ENCODE measurements at places on chromosomes 5 and 9.

GRCh38 chr5:131005963-131006684 lies 158.9 kb downstream of the HINT1 start:
- DNase-seq: no peak

DNA sequence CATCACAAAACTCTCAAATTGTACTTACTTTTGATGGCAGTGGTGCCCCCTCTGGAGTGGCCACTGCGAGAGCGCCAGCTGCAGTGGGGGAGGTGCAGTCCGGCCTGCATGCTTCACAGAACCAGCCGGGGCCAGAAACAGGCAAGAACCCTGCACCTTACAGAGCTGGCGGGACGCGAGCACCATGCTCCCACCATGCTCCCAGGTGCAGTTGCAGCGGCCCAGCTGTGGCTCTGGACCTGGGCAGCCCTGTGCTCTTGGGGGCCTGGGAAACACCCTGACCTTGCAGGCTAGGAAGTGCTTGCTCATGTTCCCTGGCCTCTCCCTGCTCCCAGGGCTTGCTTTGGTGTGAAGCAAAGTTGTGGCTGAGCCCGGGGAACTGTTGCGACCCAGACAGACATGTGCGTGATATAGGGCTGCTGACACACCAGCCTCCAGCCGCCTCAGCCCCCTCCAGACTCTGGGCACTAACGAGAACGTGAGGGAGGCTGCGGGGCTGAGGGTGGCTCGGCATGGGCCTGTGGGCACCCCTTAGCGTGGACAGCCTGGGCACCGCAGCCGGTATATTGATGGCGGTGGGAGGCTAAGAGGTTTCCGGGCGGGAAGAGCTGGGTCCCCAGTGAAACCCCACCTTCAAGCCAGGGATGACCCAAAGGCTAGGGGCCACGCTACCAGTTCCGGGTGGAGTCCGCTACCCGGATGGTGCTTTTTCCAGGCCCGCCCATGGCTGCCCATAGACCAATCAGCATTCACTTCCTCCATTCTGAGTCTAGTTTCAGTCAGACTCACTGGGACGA lies 1809.9 kb upstream of the ACO1 start:
- no peak for DNase-seq

- DNase-seq: no peak
Observed at GRCh38 chr9:22008384-22008716, 755 bp downstream of the CDKN2B start.

DNA sequence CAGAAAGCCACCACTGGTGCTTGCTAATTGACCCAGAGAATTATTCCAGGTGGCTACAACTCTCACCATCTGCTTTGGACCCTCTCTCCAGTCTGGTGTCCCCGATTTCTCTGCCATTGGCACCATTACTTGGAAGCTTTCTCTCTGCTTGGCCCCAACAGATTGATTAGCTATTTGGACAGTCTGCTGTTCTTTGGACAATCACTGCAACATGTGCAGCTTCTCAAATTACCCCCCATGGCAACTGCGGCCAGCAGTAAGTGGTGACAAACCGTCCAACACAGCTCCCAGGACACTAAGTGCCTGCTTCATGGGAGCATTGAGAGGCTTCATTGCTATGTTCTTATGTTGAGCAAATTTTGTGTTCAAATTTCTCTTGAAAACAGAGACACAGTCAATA lies 309.8 kb downstream of the TAF11L14 start:
- no peak for DNase-seq

DNA sequence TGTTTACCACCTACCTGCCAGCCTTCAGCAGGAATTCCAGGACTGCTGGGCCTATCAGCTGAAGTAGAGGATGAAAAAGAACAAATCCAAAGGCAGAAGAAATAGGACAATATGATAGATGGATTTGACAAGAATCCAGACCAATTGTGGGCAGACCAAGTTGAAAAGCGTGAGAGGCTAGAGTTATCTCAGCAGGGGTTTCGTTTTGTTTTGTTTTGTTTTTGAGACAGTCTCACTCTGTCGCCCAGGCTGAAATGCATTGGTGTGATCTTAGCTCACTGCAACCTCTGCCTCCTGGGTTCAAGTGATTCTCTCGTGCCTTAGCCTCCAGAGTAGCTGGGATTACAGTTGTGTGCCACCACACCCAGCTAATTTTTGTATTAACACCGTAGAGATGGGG lies 113.2 kb downstream of the PALM2AKAP2 start:
- DNase-seq: no peak

- peak; percentile 9 for DNase-seq
Observed at GRCh38 chr5:102975457-102976182, 144.3 kb downstream of the GIN1 start.

GRCh38 chr9:87336914-87337333 lies 160.7 kb upstream of the DAPK1 start:
- DNase-seq: no peak

DNA sequence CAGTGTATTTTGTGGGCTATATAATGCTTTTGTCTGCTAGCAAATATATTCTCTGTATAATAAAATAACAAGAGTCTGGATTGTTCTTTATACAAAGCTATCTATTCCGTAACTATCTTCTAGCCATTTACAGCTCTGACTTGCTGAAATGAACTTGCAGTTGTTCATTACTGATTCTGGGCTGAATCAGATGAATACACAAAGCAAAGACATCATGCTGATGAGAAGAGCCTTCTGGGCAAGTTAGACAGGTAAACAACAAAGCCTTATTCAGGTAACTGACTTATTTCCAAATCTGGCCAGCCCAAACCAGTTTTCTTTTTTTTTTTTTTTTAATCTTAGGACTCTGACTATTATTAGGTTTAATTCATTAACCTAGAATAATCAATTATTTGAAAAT lies 255.5 kb downstream of the KIAA0825 start:
- no peak for DNase-seq

DNA sequence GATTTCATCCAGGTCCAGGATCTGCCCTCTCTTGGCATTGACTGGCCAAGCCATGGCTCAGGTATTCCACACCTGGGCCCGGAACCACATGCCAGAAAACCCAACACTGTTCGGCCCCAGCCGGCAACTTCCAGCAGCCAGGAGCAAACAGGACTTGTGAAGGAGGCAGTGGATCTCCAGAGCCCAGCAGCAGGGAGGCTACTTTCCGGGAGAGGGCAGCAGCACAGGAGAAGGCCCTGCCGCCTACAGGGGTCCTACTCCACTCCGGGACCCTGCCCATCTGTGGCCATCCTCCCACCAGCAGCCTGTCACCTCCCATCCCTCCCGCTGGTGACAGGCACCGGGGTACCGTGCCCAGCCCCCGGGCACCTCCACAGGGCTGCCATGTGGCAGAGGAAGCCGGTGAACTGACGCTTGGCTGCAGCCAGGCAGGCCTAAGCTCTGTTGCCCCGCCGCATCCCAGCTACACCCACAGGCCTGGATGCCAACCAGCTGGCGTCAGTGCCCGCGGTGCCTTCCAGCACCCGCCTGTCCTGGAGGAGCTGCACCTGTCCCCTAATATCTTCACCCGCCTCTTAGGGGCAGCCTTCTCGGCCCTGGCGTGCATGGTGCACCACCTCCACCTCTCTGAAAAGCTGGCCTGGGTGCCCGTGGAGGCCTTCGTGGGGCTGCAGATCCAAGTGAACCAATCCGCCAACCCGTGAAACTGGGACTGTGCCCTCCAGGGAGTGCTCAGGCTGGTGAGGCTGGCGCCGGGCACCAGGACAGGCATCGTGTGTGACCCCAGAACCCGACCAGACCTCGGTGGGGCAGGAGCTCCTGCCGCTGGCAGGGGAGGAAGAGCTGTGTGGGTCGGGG lies 18.9 kb upstream of the SLC30A5 start:
- DNase-seq: no peak

DNA sequence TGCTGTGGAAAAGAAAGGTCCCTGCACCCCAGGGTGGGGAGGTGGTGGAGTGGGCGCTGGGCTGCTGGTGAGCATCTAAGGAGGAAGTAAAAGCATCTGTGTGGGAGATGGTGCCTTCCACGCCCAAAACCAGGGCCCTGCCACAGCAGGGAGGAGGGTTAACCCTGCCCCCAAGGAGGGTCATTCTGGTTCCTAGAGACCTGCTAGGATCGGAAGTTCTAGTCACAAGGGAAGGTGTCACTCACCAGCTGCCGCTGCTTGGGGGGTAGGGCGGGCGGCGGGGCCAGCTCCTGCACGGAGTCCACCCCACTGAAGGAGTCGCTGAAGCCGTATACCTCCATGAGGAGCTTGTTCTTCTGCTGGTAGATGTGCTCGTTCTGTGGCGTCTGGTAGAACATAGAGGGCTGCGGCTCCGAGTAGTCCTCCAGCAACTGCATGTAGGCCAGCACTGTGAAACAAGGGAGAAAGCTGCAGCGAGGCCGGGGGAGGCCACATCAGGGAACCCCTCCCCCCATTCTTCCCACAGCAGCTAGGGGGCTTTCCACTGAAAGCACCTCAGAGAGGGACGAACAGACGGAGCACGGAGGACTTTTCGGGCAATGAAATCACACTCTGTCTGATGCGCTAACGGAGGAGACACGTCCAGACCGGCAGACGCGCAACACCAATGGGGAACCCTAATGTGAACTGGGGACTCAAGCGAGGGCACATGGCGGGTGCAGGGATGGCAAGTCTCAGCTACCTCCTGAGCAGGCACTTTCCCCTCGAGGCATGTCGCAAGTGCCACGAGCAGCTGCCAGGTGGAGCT lies 76.4 kb downstream of the PRRT1B start:
- DNase-seq: no peak

DNA sequence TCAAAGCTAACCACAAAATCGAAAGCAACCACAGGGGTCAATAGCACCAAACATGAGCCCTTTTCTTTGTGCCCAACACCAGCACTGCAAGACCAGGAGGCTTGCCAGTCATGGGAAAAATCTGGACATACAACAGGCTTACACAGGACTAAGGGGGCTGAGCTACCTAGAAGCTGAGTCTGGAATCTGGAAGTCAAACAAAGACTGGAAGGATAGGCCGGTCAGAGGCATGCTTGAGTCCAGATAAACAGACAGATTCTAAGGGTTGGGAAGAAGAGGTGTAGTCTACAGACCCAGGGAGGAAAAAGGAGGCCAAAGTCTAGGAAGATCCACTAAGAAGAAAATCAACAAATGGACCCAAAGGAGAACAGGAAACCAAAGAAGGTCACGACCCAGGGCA lies 73.3 kb downstream of the MYO10 start:
- no peak for DNase-seq

GRCh38 chr9:113578279-113578865 lies 114.8 kb downstream of the RGS3 start:
- no peak for DNase-seq

- DNase-seq: no peak
Observed at GRCh38 chr9:129630967-129631673, 5.2 kb downstream of the NTMT1 start.

GRCh38 chr9:132993511-132993939 lies 15.0 kb downstream of the GFI1B start:
- no peak for DNase-seq

DNA sequence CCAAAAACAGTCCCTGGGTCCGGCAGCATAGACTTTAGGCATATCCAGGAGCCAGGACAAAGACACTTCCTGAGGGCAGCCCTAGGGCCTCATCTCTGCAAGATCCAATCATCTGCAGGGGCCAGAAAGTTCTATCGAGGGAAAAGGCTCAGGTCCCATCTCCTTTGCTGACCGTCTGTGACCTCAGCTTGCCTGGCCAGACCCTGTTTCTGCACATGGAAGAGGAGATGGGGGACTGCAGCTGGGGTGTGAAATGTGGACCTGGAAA lies 51.0 kb upstream of the FCN1 start:
- no peak for DNase-seq

DNA sequence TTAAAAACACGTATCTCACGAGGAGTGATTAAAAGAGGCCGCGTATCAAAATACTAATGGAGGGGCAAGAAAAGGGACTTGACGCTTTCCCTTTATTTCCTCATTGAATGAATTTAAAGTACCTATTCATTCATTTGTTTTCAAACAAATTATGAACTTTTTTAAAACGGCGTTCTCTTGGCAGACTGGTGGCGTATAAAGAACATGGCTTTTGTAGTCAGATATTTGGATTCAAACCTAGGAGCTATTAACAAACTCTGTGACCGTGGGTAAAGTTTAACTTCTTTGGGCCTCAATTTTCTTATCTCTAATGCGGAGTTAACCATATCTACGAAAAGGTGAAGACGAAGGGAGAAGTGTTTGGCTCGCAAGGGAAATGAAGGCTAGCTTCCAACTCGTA lies 876 bp downstream of the CAAP1 start:
- DNase-seq: no peak

GRCh38 chr9:101587332-101588043 lies 7.3 kb downstream of the PPP3R2 start:
- DNase-seq: no peak

DNA sequence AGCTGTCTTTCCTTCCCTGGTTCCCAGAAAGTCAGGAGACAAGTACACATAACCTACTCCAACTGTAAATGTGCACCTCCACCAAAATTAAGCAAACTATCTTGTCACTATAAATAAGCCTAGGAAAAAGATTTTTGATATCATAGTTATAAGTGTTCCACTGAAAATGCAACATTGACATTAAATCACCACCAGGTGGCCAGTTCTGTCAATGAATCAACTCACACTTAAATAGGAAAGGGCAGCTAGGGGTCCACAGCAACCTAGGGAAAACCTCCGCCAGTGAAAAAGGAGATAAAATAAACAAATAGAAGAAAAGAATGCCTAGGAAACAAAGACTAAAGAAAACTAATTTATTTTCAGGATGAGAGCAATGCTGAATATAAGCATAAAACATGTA lies 243.0 kb upstream of the PTPRD start:
- DNase-seq: no peak

DNA sequence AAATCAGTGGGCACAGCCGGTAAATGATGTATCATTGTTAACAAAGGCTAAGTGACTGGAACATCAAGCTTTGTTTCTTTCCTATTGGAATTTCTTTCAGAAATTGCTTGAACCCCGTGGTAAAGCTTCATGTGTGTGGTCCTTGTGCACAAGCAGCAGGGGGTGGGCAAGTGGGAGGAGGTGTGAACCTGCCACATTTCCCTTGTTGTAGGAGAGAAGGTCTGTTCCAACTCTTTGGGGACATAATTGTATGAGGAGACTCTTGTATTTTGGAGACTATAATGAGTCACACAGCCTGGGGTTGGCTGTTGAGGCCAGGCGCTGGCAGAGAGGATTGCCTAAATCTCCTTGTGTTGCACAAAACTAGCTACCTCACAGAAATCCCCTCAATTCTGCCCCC lies 620.5 kb downstream of the IRX1 start:
- no peak for DNase-seq

DNA sequence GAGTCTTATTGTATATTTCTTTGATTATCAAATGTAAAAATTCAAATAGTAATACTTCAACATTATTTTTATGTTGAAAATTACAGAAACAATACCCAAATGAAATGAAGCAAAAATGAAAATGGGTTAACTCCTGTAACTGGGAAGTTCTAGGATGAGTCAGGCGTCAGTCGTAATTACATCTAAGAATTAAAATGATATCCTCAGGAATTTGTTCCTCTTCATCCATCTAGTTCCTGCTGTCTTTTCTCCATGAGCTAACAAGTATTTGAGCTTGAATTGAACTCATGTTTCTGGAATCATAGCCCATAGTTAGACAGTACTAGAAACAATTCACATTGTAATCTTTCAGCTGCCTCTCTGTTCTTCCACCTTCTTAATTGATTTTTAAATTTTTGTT lies 568.3 kb upstream of the TLE4 start:
- no peak for DNase-seq

Data from HFF-Myc (cell line).